ENCODE measurements at places on chromosomes 2 and 18. TPM values are rescaled to one million over a fixed set of nuclear protein-coding genes. Genes with fewer than 3 reads are reported as not detected.

- no peak for DNase-seq
Observed at GRCh38 chr18:46072376-46072867, 362 bp upstream of the PSTPIP2 start.

DNA sequence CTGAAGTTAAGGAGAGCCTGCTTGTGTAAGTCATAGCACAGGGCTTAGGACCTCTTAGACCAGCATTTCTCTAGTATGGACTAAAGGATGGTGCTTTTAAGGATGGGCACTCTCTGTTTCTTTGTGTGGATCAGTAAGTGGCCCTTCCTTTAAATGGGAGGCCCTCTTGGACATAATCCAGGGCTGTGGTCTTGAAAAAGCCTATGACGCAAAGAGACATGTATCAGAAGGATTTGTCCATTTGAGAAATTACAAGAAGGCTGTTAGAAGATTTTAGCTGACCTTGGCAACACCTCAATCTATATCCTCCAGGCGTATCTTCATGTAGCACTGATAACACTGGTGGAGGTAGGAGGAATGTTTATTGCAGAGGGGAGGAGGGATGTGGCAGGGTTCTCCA lies 79.2 kb downstream of the PRPF40A start:
- no peak for DNase-seq

Gene NPPC
- 1.4 TPM for total RNA-seq

Gene TRIM54
- total RNA-seq = 2.6 TPM

DNA sequence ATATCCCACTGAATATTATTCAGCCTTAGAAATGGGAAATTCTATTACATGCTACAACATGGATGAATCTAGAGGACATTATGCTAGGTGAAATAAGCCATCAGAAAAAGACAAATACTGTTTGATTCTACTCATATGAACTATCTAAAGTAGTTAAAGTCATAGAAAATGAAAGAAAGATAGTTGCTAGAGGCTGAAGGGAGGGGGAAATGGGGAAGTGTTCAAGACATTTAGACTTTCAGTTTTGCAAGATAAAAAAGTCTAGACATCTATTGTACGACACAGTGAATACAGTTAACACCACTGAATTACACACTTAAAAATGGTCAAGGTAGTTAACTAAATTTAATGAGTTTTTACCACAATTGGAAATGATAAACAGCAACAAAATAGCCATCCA lies 835.9 kb upstream of the CHAC2 start:
- no peak for DNase-seq

Gene ELP2
- 172 TPM for total RNA-seq

DNA sequence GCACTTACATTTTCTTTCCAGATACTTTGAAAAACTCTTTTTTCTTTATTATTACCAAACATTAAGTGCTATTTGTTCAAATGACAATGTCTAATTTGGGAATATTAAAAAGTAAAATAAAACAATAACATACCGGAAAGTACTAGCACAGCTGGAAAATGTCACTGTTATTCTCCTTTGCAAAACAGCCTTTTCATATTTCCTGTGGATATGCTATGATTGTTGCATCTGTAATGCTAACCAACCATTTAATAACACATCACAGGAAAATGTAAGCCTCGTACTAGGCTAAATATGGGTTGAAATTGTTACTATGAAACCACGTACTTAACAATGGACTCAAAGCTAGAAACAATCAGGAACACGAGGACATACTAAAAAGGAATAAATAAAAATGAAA lies 298.1 kb downstream of the CBLN2 start:
- no peak for DNase-seq

DNA sequence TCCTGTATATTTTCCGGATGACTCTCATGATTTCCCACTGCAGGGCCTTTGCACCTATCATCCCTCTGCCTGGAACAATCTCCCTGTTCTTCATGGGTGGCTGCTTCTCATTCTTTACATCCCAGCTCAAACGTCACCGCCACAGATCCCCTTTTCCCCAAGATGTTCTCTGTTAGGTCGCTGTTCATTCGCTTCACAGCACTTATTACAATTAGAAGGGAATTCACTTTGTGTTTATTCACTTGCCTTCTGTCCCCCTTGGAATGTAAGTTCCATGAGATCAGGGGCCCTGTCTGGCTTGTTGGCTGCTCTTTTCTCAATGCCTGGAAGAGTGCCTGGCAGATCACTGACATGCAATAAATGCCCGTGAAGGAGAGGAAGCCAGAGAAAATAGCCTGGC lies 106.7 kb downstream of the FOXI3 start:
- no peak for DNase-seq

Gene VSNL1
- 1.7 TPM for total RNA-seq

Gene PPP1R1C
- total RNA-seq = 3.4 TPM

Gene AOX1
- total RNA-seq = 6.0 TPM

Gene WDR54
- total RNA-seq = 7.8 TPM

Gene ADGRF3
- total RNA-seq = 0.37 TPM

- DNase-seq = no peak
Observed at GRCh38 chr2:217743966-217744761, 258.6 kb downstream of the TNS1 start.

Measured in urinary bladder (tissue), 4 donors.